ENCODE measurements at places on chromosomes 2 and 18.
A peak's percentile ranks its signal among the peaks of the same experiment; 100 is the strongest.

DNA sequence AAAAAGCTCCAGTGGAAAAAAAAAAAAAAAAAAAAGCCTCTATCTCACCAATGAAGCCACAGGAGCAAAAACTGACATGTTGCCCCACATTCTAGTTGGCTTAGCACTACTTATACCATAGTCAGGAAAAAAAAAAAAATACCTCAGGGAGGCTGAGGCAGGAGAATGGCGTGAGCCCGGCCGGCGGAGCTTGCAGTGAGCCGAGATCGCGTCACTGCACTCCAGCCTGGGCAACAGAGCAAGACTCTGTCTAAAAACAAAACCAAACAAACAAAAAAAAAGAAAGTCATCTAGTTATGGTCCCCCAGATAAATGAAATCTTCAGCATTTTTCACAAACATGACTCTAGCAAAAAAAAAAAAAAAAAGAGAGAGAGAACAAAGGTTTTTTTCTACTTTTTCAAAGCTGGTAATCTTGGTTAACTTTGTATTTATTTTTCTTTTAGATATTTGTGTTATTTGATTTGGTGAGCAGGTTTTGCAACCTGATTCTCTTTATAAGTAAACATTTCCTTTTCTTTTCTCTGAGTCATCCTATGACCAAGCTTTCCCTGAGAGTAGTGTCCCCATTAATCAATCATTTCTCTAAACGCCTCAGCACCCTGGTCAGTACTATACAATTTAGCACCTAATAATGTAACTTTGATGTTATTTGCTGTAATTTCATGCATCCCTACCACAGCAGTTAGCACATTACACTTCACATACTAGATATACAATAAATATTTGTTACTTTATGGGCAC lies 273.7 kb upstream of the PIK3C3 start:
- DNase-seq = no peak

GRCh38 chr2:4791488-4791887 lies 900.7 kb upstream of the SOX11 start:
- no peak for DNase-seq

GRCh38 chr2:28661589-28662001 lies 90.0 kb upstream of the PPP1CB start:
- peak; percentile 95 for DNase-seq

GRCh38 chr2:179769323-179769722 lies 92.1 kb downstream of the ZNF385B start:
- no peak for DNase-seq

GRCh38 chr2:8030573-8031303 lies 651.1 kb upstream of the ID2 start:
- DNase-seq = peak; percentile 82

GRCh38 chr2:28406-28975 lies 17.8 kb downstream of the FAM110C start:
- DNase-seq = no peak

GRCh38 chr18:67222887-67223286 lies 293.6 kb downstream of the DSEL start:
- DNase-seq = no peak

GRCh38 chr2:233326500-233326899 lies 18.9 kb downstream of the SAG start:
- DNase-seq = no peak

DNA sequence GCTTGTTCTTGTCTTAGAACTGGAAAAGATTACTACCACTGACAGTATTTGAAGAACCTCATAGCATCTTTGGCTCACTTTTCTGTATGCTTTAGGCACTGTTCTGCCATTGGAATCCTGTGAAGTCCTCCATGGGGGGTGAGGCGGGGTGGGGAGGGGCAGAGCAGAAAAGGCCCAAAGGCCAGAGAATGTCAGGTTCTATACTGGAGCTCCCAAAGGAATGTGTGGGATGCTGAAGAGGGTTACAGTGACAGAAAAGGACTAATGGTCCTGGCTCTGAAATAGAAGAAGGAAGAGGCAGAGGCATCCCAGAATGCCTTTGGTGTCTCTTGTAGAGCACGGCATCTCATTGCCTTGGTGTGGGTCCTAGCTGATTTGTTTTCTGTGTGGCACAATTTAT lies 141.9 kb downstream of the HAUS1 start:
- no peak for DNase-seq

GRCh38 chr2:68921646-68922045 lies 31.0 kb downstream of the GKN2 start:
- DNase-seq = no peak

DNA sequence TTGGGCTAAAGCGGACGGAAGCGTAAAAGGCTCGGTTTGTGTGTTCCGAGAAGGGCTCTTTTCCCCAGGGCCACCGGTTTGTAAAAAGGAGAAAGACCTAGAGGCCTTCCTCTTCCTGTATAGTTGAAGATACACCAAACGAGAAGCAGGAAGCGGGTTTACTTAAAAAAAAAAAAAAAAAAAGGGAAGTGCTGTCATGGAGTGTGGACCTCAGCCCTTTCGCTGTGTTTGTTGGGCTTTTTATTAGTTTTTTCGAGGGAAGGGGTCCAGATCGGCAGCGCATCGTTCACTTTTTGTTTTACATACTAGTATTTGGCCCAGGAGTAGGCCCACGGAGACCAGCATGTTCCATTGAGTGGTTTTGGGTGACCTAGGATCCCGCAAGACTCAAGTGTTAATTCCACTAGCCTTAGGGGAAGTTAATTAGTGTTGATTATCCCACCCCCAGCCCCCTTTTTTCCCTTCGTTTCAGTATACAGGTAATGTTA lies 676 bp downstream of the ACTR2 start:
- no peak for DNase-seq

DNA sequence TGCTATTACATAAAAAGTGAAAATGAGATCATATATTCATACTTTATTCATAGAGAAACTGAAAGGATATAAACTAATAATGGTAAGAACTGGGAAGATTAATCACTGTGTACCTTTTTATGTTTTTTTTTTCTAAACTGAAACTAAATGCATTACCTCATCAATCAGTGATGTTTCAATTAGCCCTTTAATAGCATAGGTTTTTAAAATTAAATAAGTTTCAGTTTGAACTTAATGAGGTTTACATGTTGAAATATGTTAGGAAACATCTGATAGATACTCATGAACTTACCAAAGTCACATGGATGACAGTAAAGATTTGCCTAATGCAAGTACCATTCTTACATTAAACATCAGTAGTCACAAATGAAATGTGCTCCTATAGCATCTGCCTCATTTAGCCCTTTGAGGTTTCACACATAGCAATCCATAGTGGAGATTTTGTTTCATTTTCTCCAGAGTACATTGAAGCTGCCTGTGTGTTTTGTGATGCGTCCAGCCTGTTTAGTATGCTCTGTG lies 8.9 kb downstream of the MAPRE2 start:
- DNase-seq = no peak

- no peak for DNase-seq
Measured at GRCh38 chr18:43650426-43650825, 373.1 kb upstream of the SYT4 start.

DNA sequence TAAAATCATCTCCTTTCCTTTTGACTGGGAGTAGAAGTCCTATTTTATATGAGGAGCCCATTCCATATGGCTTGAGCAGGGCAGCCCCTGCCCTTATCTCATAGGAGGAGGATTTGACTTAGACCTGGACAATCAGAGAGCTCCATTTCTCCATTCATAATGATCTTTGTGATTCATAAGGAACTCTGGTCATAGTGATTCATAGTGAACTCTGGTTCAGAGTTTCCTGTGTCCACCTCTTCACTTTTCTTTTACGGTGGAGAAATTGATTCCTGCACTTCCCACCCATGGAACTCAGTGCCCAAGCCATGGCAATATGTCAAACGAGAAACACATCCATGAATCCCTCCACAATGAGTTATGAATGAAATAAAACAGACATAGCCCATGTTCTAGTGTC lies 12.8 kb upstream of the MYO3B start:
- no peak for DNase-seq

DNA sequence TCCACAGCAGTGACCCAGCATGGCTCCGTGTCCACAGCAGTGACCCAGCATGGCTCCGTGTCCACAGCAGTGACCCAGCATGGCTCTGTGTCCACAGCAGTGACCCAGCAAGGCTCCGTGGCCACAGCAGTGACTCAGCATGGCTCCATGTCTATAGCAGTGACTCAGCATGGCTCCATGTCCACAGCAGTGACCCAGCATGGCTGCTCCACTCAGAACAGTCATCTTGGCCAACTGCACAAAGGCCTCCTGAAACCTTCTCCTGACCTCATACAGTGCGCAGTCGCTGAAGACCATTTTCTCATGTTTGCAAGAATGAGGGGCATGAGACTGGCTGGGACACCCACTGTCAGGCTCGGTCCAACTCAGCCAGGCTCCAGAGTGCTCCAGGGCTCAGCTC lies 333.4 kb upstream of the RAB6C start:
- DNase-seq = no peak

DNA sequence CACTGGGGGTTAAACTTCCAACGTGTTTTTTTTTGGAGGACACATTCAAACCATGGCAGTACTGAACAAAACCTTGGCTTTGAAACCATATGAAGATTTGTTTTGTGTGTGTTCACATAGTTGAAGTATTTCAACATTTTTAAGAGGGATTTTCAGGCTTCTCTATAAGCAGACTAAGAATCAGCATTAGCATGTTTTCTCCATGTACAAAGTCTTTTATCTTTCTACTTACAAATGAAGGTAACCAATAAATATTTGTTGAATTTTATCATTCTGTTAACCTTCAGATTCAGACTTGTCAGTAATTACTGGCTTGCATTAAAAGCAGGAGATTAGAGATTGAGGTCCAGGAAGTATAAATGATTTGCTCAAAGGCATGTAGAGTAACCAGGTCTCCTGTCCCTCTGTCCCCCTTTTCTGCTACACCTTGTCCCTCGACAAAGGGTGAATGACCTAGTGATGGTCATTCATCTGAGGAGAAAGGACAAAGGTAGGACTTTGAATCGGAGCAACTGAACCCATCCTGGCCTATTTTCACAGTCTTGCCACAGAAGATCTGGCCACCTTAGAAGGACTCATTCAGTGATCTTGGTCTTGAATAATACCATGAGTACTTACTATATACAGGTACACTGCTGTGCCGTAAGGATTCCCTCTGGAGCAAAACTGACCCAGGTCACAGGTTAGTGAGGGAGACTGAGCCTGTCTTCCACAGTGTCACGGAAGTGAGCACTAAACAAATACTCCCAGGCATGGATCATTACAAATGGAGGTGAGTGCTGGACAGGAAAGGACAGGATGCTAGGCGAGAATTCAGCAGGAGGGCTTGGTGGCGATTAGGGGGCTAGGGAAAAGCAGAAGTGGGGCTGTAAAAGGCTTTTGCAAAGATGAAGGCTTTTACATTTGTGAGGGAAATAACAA lies 2.2 kb upstream of the MYCN start:
- no peak for DNase-seq

GRCh38 chr2:127106457-127106990 lies 430 bp downstream of the BIN1 start:
- peak; percentile 80 for DNase-seq

GRCh38 chr18:10025711-10026670 lies 112.2 kb downstream of the VAPA start:
- no peak for DNase-seq

- no peak for DNase-seq
Measured at GRCh38 chr2:120881981-120882788, 146.5 kb downstream of the GLI2 start.

DNA sequence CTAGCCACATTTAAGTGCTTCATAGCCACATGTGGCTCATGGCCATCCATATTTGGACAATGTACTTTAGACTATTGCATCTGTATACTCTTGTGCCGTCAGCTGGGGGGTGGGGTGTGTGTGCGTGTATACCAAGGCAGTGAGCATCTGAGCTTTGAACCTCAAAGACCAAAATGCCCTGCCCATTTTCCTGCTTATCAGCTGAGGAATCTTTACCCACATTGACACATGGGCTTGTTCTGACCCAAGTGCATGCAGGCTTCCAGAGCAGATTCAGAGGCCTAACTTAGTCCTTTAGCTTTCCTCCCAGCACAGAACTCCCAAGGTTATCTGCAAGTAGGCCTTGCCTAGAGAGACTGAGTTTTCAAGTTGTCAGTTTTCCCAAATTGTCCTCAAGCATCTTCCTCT lies 11.1 kb upstream of the MOCOS start:
- no peak for DNase-seq

DNA sequence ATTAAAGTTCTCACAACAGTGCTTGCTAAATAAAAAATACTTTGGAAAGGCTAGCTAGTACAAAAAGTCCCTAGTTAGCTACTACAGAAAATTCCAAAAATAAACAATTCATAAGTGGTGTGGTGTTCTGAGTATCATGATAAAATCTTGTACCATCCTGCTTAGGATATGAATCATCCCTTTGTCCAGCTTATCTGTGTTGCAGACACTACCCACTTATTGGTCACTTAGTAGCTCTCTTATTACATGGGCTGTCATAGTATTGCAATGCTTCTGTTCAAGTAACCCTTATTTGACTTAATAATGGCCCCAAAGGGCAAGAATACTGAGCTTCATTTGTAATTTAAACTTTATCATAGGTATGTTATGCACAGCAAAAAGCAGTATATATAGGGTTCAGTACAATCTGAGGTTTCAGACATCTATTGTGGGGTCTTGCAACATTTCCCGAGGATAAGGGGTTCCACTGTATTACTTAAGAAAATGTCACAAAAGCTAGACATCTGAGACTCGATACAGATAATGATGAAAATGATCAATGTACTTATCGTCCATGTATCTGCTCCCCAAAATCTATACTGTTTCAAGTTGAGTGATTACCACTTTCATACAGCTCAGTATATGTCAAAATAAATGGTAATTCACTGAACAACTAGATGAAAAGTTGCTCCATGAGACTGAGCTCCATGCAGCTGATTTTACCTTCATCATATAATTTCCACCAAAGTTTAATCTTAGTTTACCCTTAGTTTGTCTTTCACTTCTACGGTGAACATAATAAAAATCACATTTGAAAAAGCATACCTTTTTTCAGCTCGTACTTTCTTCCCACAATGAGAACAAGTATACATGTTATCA lies 93.8 kb downstream of the C2orf74 start:
- no peak for DNase-seq
